ENCODE measurements at places on chromosomes 2 and 18. TPM values are rescaled to one million over a fixed set of nuclear protein-coding genes. Genes with fewer than 3 reads are reported as not detected.
A peak's percentile ranks its signal among the peaks of the same experiment; 100 is the strongest.

CRYBA2 gene
- polyA plus RNA-seq, result not detected

EMILIN1 gene
- polyA plus RNA-seq, result 61.5 TPM

OR6B2 gene
- not detected for polyA plus RNA-seq

DNA sequence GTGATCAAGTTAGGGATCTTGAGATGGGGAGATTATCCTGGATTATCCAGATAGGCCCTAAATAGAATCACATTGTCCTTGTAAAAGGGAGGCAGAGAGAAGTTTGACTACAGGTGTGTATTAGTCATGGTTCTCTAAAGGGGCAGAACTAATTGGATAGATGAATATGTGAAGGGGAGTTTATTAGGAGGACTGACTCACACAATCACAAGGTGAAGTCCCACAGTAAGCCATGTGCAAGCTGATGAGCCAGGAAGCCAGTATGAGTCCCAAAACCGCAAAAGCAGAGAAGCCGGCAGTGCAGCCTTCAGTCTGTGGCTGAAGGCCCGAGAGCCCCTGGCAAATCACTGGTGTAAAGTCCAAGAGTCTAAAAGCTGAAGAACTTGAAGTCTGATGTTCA lies 275.8 kb downstream of the KCNS3 start:
- DNase-seq, result no peak

DNA sequence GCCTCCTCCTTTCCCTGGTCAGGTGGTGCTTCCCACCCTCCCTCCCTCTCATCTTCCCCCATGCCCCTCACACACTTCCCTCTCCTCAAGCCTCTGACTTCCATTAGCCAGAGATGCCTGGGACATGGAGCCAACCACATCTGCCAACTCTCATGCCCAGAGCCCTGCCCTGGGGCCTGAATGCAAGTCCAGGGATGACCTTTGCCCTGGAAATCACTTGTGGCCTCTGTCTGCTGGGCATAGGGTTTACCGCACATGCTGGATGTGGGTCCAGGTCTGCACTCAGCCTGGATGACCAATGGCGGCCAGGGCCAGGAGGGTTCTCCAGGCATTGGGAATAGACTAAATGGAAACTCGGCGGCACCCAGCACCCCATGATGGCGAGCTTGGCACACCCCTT lies 98.9 kb downstream of the SEPTIN10 start:
- DNase-seq, result no peak

DNA sequence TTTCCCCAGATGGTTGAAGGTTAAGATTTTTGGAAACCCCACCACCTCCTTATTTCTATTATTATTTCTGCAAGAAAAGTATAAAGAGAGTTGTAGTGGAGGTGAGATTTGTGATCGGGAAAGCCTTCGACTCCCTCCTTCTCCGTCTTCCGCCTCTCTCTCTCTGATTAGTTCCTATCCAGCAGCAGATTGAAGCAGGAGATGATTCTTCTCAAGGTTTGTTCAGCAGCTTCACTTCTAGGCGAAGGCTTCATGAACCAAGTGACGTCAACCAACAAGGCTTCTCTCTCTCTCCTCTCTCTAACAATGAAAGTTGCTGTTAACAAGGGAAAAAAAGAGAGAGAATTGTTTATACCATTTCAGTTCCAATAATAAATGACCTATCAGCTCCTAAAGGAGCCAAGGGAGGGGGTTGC lies at the start of gene BAZ2B:
BAZ2B (minus strand) TSS at position 263 of the 416 bp plus-strand sequence. CDS start 137,829 bp downstream, outside the sequence.
- peak; percentile 76 for DNase-seq

- DNase-seq, result no peak
Observed at GRCh38 chr2:75538521-75539490, 21.9 kb downstream of the EVA1A start.

GRCh38 chr2:104852090-104852666 lies 1.7 kb upstream of the POU3F3 start:
- no peak for DNase-seq

DNA sequence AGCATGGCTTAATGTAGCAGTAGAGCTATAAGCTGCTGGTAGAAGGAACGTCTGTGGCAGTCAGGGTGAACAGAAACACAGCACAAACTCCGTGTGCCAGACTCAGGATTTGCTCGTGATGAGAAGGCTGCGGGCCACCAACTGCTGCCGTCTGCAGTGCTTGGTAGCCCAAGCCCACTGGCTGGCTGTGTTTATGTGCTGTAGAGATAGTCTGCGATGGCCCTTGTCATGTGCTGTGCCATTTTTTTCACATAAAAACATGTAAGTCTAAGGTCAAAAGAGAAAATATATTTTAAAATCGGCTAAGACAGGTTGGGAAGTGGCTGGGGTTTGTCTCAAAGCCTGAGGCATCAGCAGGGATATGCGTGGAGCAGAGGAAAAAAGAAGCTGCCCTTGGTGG lies 78.7 kb downstream of the PRPF40A start:
- DNase-seq, result no peak

DNA sequence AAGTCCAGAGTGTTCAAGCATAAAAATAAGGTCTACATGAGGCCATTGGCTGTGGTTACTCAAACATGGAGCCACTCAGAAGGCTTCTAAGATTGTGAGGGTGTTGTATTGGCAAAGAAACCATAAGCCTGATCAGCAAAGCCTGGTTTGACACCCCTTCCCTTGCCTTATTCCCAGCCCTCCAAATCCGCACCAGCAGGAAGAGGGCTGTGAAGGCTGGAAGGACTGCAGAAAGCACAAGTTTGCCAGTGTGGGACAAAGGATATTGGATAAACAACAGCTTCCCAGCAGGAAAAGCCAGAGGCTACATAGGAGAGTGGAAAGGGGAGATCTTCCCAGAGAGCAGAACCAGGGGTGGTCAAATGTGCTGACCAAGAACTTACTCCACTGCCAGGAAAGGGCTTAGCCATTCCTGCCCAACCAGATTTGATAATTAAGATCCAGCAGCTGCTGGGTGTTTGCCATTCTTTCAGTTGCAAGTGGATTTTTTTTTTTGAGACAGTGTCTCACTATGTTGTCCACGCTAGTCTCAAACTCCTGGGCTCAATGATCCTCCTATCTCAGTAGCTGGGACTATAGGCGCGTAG lies 1.5 kb upstream of the PRKAG3 start:
- no peak for DNase-seq

GRCh38 chr2:104847586-104848160 lies 6.2 kb upstream of the POU3F3 start:
- no peak for DNase-seq

DNA sequence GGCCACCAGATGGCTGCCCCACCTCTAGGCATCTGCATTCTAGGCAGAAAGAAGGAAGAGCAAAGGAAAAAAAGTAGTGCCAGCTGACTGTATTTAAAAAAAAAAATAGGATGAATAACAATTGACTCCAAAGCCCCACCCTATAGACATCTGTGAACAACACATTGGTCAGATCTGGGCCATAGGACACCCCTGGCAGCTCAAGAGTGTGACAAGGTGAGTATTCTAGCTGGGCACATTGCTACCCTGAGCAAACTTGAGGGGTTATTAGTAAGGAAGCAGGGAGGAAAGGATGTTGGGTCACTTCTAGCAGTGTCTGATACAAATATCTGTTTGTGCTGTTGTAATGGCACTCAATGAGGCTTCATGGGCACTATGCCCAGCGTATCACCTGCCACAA lies 58.6 kb upstream of the NPAS2 start:
- no peak for DNase-seq

DNA sequence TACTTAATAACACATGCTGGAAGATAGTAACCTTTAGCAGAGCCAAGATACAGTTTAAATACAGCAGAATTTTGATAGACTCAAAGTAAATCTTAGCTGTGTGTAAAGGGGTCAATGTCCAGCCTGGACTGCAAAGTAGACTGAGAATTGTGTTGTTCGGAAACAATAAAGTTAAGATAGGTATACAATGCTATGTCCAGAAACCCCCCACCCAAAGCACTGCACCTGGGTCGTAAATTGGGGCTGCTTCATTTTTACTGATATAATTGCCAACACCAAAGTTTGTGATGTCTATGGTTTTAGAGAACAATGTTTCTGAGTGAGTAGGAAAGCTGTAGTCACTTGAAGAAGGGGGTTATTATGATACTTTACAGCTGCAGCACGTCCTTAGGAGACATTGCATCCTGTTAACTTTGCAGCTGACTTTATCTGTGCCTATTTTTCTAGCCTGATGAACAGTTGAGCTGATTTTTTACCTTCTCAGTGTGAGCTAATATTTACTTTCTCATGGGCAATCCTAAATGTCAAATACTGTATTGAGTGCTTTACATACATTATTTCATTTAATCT lies 4.3 kb upstream of the NCOA1 start:
- DNase-seq, result no peak

- DNase-seq, result no peak
Observed at GRCh38 chr18:35519148-35519899, 21.6 kb upstream of the INO80C start.

Data from right renal pelvis (tissue), 4 donors.